Diencephalon (tissue), 1 donor: ENCODE measurements at places on chromosomes 3 and 15. TPM values are rescaled to one million over a fixed set of nuclear protein-coding genes. Genes with fewer than 3 reads are reported as not detected.

Gene GORASP1
- 40.8 TPM for total RNA-seq

Gene CA12
- 13.8 TPM for total RNA-seq

Gene MOBP
- 0.92 TPM for total RNA-seq

Gene ALG3
- 15.2 TPM for total RNA-seq

Gene EOMES
- 1.6 TPM for total RNA-seq

Gene KBTBD13
- total RNA-seq = not detected

Gene CCDC54
- total RNA-seq = not detected

Gene SH3GL3
- total RNA-seq = 52.8 TPM

Gene CCDC39
- total RNA-seq = 3.9 TPM

Gene CCDC191
- total RNA-seq = 10.6 TPM

Gene TLR9
- under 0.01 TPM for total RNA-seq

Gene GRAMD2A
- total RNA-seq = 4.4 TPM

Gene KNG1
- not detected for total RNA-seq

Gene RASGRP1
- 14.5 TPM for total RNA-seq

Gene DCP1A
- total RNA-seq = 13.1 TPM

Gene SLITRK3
- total RNA-seq = 26.5 TPM

Gene SNX33
- 2.5 TPM for total RNA-seq

Gene AVEN
- total RNA-seq = 10.1 TPM

Gene SNURF
- 67.6 TPM for total RNA-seq

Gene GRM2
- total RNA-seq = 12.5 TPM

Gene EHHADH
- total RNA-seq = 4.4 TPM

Gene SLC12A1
- 5.8 TPM for total RNA-seq

Gene NR1I2
- total RNA-seq = 0.23 TPM

Gene CLDN16
- total RNA-seq = 0.46 TPM

Gene ZNF502
- total RNA-seq = 13.8 TPM

Gene PLCH1
- 30.9 TPM for total RNA-seq

Gene CCR8
- total RNA-seq = not detected

Gene PLCB2
- 10.6 TPM for total RNA-seq

Gene SPTBN5
- total RNA-seq = 0.92 TPM

Gene SHF
- total RNA-seq = 32.5 TPM

Gene SHC4
- total RNA-seq = 10.1 TPM

Gene IL17RD
- 27.7 TPM for total RNA-seq

Gene MUC20
- 3.5 TPM for total RNA-seq

Gene GHSR
- 0.69 TPM for total RNA-seq

Gene TRPM1
- not detected for total RNA-seq

Gene ATXN7
- 12.2 TPM for total RNA-seq

Gene GPR87
- not detected for total RNA-seq

Gene ZMYND10
- total RNA-seq = 23.8 TPM

Gene KLHL40
- total RNA-seq = 0.23 TPM

Gene ABI3BP
- 1.8 TPM for total RNA-seq

Gene ARL14
- total RNA-seq = not detected

Gene GOLGA8B
- 46.4 TPM for total RNA-seq

Gene ITPKA
- 0.69 TPM for total RNA-seq

Gene FOXL2
- 0.46 TPM for total RNA-seq

Gene ZNF660
- 11.5 TPM for total RNA-seq
